NCI-H69 (cell line): ENCODE measurements at places on chromosomes 2 and 18.

DNA sequence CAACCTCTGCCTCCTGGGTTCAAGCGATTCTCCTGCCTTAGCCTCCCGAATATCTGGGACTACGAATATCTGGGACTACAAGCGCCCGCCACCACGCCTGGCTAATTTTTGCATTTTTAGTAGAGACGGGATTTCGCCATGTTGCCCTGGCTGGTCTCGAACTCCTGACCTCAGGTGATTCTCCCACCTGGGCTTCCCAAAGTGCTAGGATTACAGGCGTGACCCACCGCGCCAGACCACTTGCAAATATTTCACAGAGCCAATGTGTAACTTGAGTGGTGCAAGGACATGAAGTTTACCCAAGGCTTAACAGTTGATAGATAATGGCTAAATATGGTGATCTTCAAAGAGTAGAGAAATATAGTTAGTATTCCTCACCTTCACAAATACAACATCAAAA is 14.1 kb upstream of the MTIF2 start:
- no peak for DNase-seq

- no peak for DNase-seq
Measured at GRCh38 chr2:101753720-101754490, 56.4 kb downstream of the MAP4K4 start.

- DNase-seq, result no peak
Measured at GRCh38 chr2:233152541-233152940, 92.4 kb downstream of the INPP5D start.

- no peak for DNase-seq
Measured at GRCh38 chr2:239666855-239667376, 266.1 kb upstream of the HDAC4 start.

DNA sequence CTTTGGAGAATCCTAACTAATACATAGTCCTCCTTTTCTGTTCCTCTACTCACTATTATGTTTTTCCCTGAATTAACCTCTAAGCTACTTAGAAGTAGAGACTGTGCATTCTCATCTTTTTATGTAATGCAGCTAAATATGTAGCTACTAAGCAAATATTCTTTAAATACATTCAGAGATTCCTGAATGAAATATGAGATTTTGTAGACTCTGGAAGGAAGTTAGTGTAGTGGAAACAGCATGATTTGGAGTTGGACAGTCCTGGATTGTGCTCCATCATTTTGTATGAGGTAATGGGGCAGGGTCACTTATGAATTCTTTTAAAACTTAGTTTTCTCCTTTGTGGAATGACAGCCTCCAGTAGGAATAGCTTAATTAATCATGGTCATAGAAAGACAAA is 24.7 kb upstream of the NT5C1B start:
- DNase-seq, result no peak

DNA sequence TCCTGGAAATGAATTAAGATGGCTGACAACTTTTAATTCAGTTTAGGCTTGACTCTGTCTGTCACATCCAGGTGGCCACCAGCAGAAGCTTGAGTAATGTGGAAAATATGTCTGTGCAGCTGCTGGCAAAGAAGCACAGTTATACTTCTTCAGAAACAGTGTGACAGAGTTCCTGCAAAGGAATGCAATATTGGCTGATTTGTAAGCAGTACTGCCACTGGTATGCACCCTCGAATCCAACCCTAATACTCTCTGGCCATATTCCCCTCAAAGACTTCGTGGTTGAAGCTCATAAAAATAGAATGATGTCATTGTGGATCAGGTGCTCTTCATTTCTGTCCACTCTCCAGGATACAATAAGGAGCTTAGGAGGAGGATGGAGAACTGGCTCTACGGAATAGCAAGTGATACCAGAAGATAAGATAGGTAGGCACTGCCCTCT is 86.2 kb downstream of the METTL8 start:
- DNase-seq, result peak; percentile 7

DNA sequence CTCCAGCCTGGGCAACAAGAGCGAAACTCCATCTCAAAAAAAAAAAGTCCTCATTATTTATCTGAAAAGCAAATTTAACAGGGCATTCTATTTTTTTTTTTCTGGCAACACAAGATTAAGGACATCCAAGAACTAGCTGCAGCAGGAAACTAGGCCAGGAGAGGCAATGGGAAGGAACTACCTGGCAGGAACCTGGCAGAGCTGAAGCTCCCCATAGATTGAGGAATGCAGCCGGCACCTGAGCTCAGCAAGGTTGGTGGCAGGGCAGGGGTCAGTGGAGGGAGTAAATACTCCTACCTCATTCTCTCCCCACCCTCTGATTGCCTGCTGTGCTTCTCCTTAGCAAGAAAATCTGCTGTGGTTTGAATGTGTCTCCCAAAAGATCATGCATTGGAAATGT is 30.4 kb upstream of the LAPTM4A start:
- DNase-seq, result no peak

DNA sequence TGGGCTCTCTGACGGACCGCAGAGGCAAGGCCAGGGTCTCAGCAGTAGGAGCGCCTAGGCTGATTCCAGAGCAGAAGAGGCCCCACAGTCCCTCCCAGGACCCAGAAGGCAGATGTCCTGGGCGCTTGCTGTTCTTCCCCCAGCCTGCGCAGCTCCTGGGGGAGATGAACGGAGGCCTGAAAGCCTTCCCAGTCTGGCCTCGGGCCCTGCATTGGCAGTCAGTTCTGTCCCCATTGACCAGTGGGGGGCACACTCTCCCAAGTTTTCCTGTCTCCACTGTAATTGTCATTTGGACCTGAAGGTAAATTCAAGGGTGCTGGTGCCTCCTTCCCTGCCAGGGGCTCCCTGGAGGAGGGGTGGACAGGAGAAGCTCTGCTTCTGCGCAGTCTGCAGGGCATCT is 345.7 kb downstream of the CYP26B1 start:
- no peak for DNase-seq

GRCh38 chr2:223613017-223613950 is 11.1 kb upstream of the SCG2 start:
- peak; percentile 93 for DNase-seq

DNA sequence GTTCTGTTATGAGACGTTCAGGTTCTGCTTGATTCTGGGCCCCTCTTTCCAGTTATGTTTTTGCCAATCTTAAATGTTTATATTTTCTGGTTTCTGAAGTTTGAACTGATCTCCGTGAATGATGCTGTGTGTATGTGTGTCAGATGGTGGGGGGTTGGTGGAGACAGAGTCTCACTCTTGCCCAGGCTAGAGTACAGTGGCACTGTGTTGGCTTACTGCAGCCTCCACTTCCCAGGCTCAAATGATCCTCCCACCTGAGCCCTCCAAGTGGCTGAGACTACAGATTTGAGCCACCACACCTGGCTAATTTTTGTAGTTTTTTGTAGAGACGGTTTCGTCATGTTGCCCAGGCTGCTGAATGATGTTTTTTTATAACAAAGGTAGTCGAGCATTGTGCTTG is 45.9 kb downstream of the PSMD14 start:
- no peak for DNase-seq

DNA sequence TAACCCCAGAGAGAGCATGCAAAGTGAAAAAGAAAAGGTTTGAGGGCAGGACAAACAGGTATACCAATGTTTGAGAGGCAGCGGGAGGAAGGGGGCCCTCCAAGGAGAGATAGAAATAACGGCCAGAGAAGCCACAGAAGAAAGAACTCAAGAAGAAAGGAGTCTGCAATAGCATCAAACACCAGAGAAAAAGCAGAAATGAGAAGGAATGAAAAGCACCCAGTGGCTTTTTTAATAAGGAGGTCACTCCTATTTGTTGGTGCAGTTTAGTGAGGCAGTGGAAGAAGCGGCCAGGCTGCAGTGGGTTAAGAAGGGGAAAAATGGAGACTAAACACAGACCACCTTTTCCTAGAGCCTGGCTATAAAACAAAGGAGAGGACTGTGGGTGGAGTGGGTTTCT is 177.2 kb downstream of the THADA start:
- no peak for DNase-seq

DNA sequence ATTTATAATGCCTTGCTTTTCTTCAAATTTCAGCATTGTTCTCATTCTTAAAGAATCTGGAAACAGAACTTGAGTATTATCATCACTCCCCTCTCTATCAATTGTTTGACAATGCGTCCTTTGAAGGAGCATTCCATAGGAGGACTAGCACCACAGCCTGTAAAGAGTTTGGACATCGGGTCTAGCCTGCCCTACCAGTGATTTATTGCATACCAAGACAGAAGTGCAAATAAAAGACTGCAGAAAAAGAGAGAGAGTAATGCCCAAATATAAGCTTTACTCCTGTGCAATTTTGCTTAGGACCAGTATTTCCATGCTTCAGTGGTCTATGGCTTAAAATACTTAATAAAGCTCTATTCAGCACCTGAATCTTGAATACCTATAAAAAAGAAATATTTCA is 55.4 kb upstream of the MAP2 start:
- no peak for DNase-seq

GRCh38 chr2:234133004-234133403 is 82.5 kb downstream of the SPP2 start:
- no peak for DNase-seq

- peak; percentile 24 for DNase-seq
Measured at GRCh38 chr18:2948038-2948437, 64.9 kb downstream of the LPIN2 start.

- DNase-seq, result peak; percentile 42
Measured at GRCh38 chr2:135590619-135591260, 59.5 kb downstream of the R3HDM1 start.

DNA sequence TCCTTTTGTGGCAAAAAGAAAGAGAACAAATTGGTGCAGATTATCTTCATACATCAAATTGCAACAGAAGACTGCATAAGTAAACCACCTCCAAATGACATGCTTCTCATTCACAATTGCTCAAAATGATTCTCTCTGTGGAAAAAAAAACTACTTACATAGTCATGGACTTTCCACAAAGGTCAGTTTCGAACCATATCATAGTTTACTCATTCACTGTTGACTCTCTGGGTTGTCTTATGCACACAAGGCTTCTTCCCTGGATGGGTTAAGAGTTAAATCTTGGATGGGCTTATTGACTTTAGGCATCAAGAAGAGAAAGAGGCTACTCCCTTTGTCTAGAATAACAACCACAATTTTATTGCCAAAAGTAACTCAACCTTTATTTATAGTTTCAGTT is 91.3 kb upstream of the RAB27B start:
- no peak for DNase-seq

- DNase-seq, result peak; percentile 28
Measured at GRCh38 chr2:229713371-229714079, 830 bp downstream of the DNER start.

DNA sequence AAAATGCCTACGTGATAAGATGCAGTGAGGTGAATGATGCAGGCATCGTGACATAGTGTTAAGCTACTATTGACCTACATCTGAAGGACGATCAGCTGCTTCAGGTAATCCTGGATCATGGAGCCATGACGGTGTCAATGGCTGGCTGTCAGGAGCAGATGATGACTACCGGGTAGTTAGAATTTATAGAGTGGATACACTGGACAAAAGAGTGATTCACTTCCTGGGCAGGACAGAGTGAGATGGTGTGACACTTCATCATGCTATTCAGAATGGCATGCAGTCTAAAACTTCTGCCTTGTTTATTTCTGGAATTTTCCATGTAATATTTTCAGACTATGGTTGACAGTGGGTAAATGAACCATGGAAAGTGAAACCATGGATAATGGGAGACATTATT is 29.5 kb downstream of the METTL8 start:
- DNase-seq, result no peak

DNA sequence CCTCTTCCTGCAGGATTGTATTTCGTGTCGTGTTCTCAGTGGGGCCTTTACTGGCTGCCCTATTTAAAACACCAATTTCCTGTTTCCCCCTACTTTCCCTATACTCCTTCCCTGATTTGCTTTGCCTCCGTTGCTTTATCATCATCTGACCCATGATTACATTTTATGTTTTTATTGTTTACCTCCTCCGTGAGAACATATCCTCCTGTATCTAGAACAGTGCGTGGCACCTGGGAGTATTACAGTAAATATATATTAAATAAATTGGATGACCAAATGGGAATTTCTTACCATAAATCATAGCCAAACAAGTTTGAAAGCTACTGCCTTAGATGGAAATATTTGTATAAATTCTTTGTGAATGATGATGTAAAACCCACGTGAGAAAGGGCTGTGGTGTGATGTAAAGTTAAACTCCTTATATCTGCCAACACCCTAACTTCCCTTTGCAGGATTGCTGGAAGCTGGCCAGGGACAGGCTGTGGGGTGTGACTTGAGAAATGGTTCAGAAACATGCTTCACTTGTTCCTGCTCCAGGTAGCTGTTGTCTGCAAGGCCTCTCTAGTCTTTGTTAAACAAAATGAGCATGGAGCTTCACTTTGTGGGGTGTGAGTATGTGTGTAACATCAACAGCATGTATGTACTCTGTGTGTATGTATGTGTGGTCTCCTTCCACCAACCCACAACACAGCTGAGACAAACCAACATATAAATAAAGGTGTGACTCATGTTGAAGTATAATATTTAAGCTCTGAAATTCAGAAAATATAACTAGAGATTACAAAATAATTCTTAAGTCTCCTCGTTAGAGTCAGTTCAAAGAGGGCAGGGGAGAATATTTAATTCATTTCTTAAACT is 40.3 kb downstream of the LHCGR start:
- no peak for DNase-seq

GRCh38 chr2:240916571-240917008 is 10.5 kb downstream of the CROCC2 start:
- DNase-seq, result peak; percentile 83

DNA sequence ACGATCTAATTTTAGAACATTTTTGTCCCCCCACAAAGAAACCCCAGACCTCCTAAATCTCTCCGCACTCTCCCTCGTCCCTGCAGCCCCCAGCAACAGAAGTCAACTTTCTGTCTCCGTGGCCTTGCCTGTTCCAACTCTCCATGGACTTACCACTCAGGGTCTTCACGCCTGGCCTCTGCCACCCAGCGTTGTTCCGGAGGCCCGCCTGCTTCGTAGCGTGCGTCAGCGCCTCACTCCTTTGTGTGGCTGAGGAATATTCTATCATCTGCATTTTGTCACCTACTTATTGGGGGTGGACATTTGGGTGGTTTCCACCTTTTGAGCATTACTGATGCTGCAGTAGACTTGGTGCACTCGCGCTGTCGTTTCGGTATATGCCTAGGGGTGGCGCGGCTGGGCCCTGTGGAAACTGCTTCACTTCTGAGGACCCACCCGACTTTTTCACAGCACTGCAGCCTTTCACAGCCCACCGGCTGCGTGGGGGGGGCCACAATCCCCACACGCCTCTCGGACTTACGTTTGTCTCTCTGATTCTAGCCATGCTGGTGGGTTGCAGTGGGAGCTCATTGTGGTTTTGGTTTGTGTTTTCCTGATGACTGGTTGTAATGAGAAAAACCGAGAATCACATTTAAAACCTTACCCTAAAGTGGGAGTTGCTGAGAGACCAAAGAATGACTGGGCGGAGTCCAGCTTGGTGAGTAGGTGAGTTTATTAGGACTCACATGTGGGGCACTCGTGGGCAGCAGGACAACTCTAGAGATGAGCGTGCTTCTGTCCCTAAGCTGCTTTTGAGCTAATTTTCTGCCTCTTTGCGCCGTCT is 1.4 kb upstream of the HSBP1L1 start:
- no peak for DNase-seq

DNA sequence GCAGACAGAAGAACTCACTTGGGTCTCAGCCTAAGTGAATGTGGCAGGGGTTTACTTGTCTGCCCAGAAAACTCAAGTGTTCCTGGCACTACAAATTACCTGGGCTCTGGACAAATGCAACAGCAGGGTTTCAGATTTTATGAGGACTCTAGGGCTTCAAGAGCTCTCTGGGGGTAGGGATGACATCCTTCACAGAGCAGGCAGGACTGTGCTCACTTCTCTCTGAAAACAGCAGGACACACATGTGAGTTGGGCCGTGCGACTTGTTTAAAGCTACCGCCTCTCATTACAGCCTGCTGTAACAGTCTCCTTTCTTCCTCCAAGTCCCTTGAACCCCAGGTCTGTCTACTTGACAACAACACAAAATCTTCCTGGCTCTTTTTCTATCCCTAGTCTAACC is 212.6 kb downstream of the EN1 start:
- DNase-seq, result no peak
